Stimulated activated CD4-positive, alpha-beta T cell treated with anti-CD3 and anti-CD28 coated beads, TNF-alpha, amount 100 ng/mL, for 48 hours (primary cell): ENCODE measurements at places on chromosomes 7 and 10.

GRCh38 chr10:131743190-131744151, 157.3 kb upstream of the PPP2R2D start:
- DNase-seq, result no peak

DNA sequence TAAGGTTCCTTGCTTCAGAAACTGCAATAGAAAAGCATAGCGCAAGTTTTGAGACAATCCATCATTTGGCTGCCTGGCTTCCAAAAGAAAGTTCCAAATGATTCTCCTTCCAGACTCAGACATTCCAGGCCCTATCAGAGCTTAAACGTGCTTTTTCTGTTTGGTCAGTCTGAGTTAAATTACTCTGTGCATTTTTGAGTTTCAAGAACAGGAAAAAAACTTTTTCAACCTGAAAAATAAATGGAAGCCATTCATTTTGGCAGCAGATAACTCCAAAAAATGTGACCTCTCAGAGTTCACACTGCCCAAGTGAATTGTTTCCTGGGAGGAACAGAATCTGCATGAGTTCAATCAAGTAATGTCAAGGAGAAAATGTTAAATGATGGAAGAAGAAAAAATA, 354.2 kb downstream of the CXCL12 start:
- no peak for DNase-seq

DNA sequence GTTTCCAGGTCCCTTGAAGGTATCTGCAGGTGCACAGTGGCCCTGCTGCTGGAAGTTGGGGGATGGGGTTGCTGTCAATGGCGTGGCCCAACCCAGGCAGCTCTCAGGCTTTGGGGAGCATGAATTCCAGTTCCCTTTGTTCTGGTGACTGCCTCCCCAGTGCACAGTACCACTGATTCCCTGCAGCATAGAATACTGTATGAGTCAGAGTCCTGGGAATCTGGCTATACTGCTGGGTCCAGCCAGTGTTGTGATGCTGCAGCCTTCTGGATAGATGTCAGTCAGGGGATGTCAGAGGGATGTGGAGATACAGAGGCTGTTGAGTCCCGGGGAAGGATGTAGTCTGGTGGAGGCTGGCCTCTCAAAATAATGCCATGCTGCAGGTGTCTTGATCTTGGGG, 99.3 kb downstream of the LANCL2 start:
- no peak for DNase-seq

- DNase-seq, result no peak
Measured at GRCh38 chr7:47914717-47915615, 33.3 kb downstream of the PKD1L1 start.

- DNase-seq, result no peak
Measured at GRCh38 chr7:28003408-28003807, 177.2 kb downstream of the JAZF1 start.

- no peak for DNase-seq
Measured at GRCh38 chr10:71999360-72000072, 35.3 kb downstream of the CHST3 start.

DNA sequence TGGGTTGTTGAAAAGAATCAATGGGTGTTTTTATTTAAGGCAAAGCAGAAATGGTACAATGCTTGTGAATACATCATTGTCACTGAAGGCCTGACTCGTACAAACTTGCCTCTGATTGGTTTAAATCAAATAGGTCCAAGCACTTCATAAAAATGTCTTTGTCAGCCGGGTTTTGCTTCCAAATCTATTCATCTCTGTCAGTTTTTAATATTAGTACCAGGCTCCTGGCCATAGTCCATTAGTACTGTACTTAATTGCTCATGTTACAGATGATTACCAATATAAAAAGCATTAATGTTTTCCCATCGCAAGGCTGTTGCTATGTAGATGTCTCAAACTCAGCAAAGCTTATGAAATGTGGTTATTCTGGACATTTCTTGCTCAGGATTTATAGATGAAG, 171.9 kb downstream of the ARID5B start:
- no peak for DNase-seq
